ENCODE measurements at places on chromosomes 1 and 21.
A peak's percentile ranks its signal among the peaks of the same experiment; 100 is the strongest.

DNA sequence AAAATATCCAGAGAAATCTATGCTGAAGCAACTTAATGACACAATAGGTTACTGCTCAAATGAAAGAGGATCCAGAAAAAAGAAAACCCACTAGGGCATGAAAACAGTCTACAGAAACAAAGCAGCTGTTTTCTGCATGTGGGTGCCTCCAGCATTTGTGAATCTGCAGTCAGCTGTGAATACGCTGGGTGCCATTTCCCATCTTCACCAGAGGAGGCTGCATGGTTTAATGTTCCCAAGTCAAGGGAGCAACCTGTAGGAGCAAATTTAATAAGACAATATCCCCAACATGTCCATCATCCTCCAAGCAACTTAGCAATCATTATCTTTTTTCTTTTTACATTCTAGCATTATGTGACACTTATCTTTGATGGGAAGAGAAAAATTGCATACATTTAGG, 396.6 kb downstream of the BRINP2 start:
- no peak overlapping the region for H3K27ac ChIP-seq
- no peaks in the 10 kb centered on the region for H3K36me3 ChIP-seq
- H3K27me3 ChIP-seq: no peaks in the 10 kb centered on the region
- H3K4me3 ChIP-seq: no peak overlapping the region

- peaks cover 36% of the 10 kb centered on the region for H3K4me1 ChIP-seq
- H3K27ac ChIP-seq: peak overlapping the region; percentile 96
- H3K4me3 ChIP-seq: peak overlapping the region; percentile 94
Observed at GRCh38 chr21:37074197-37074510, 1.1 kb downstream of the TTC3 start.

- no peak overlapping the region for H3K27ac ChIP-seq
- H3K27me3 ChIP-seq: no peaks in the 10 kb centered on the region
- no peak for DNase-seq
Observed at GRCh38 chr1:81554108-81554507, 246.6 kb upstream of the ADGRL2 start.

GRCh38 chr1:98328855-98329254, 332.7 kb upstream of the SNX7 start:
- H3K27ac ChIP-seq: no peak overlapping the region
- H3K4me3 ChIP-seq: no peak overlapping the region
- no peaks in the 10 kb centered on the region for H3K36me3 ChIP-seq
- no peak for DNase-seq
- H3K4me1 ChIP-seq: peaks cover 6% of the 10 kb centered on the region

- H3K4me1 ChIP-seq: no peaks in the 10 kb centered on the region
- peaks cover 11% of the 10 kb centered on the region for H3K27me3 ChIP-seq
- H3K4me3 ChIP-seq: no peak overlapping the region
- no peak overlapping the region for H3K27ac ChIP-seq
- H3K36me3 ChIP-seq: no peaks in the 10 kb centered on the region
Observed at GRCh38 chr1:227453631-227454355, 109.6 kb upstream of the ZNF678 start.

GRCh38 chr1:11394592-11395245, 84.2 kb upstream of the DISP3 start:
- DNase-seq: no peak
- H3K4me3 ChIP-seq: no peak overlapping the region
- no peaks in the 10 kb centered on the region for H3K36me3 ChIP-seq

- no peak for DNase-seq
- no peak overlapping the region for H3K27ac ChIP-seq
- peaks cover 21% of the 10 kb centered on the region for H3K4me1 ChIP-seq
- H3K4me3 ChIP-seq: no peak overlapping the region
- H3K27me3 ChIP-seq: peaks cover 25% of the 10 kb centered on the region
- no peaks in the 10 kb centered on the region for H3K36me3 ChIP-seq
Observed at GRCh38 chr1:119862276-119862675, 34.0 kb downstream of the ADAM30 start.
